Stimulated activated CD8-positive, alpha-beta memory T cell treated with anti-CD3 and anti-CD28 coated beads, Interleukin-2, amount 100 ng/mL, for 1 hour (primary cell): ENCODE measurements at places on chromosomes 6 and 20.

DNA sequence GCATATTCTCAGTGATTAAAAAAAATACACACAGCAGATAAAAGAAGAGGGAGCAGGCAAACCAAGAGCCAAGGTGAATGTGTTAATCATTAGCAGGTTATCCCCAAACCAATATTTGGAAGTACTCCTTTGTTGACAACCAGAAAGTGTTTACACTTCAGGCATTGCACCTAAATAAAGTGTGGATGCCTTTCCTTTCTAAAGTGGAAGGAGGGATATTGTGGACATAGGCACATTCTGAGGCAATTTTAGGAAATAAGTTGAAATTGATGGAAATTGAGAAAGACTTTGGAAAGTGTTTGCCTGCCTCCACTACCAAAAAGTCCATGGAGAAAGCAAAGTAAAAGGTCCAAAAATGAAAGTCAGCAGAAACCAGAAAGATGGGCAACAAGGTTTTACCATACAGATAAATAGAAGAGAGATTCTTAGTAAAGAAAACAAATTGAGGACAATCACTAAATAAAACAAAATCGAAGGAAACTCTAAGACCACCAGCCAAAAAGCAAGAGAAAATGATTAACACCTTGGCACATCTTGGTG is 22.9 kb downstream of the SLC17A2 start:
- no peak for DNase-seq

DNA sequence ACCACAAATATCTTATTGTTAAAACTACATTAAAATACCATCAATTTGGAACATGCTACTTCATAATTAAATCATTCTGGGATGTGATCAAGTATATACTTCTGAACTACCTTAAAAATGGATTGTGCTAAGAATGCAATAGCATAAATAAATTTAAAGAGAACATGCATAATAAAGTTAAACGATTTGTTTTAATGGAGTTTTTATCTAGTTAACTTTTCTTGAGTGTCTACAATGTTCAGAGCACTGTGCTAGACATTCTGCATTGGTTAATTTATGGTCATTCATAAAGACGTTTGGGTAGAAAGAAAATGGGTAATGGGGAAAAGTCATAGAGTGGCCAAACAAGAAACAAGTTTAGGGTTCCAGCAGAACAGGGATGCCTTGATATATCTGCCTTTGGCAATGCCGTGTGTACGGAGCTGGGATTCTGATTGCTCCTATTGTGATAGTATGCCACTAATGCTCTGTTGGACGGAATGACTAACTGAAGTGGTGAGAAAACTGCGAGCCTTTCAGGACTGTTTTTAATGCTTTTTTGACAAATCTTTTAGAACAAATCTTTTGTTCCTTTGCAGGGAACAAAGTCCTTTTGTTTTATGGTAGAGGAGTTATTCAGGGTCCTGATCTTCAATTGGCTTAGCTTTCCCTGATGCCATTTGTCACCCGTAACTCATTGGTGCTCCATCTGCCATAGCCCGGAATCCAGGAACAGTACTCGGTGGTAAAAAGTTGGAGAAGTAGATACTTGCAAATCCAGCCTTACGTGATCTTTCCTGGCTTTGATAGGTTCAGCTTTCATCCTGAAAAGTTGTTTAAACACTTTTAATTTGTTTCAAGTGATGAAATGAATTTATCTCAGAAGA is 162.6 kb downstream of the BCKDHB start:
- no peak for DNase-seq

- DNase-seq: no peak
Observed at GRCh38 chr6:69771158-69771906, 25.5 kb downstream of the LMBRD1 start.

DNA sequence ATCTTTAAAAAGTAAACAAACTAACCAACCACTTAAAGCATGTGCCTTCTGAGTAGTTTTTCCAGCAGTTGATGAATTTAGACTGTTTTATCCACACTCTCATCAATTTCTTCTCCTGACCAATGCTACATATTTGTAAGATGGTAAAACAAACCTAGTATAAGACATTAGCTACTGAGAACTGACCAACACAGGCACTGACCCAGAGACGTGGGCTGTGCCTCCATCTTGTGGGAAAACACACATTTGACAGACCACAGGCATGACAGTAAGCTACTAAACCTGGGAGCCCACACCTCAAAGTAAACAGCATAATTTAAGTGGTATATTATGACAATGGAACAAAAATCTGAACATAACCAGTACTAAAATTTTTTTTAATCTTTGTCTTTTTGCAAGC is 121.4 kb upstream of the NRSN1 start:
- DNase-seq: no peak

GRCh38 chr20:63956664-63957003 is 418 bp upstream of the UCKL1 start:
- DNase-seq: no peak

DNA sequence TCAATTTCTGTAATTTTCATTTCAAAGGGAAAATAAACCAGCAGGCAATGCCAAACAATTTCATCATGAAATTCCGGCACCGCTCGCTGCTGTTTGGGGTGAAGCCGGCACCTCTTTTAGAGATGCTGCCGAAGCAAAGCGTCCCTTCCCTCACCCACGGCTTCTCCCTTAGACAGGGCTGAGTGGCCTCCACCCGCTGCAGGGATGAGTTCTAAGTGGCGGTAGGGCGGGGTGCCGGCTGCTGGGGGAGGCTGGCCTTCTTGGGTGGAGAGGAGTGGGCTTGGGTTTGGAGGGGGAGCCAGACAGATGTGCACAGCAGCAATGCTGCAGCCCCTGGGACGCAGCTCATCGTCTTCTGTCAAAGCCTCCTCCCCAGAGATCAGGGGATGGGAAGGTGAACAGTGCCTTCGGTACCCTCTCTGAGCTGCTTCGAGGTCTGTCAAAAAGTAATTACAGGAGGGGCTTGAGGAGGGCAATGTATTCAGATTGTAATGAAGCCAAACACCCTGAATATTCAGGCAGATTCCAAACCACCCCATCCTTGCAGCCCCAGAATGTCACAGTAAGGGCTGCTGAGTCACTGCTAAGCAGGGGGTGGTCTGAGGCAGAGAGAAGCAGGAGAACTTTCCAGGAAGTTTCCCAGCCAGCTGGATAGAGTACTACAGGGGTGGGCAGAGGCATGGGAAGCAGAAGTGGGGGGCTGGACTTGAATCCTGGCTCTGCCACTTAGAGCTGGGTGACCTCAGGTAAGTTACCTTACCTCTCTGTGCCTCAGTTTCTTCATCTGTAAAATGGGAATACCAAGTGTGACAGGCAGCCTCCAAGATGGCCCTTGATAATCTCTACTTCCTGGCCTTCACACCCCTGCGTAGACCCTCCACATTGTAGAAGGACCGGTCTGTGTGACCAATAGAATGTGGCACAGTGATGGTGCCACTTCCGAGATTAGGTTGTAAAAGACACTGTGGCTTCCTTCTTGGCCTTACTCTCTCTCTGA is 96.6 kb downstream of the SULF2 start:
- DNase-seq: no peak

GRCh38 chr20:44516491-44516890 is 5.4 kb downstream of the SERINC3 start:
- no peak for DNase-seq

- DNase-seq: no peak
Observed at GRCh38 chr6:11229655-11230046, 2.8 kb downstream of the NEDD9 start.
